ENCODE measurements at places on chromosomes 2 and 18. TPM values are rescaled to one million over a fixed set of nuclear protein-coding genes. Genes with fewer than 3 reads are reported as not detected.

DNA sequence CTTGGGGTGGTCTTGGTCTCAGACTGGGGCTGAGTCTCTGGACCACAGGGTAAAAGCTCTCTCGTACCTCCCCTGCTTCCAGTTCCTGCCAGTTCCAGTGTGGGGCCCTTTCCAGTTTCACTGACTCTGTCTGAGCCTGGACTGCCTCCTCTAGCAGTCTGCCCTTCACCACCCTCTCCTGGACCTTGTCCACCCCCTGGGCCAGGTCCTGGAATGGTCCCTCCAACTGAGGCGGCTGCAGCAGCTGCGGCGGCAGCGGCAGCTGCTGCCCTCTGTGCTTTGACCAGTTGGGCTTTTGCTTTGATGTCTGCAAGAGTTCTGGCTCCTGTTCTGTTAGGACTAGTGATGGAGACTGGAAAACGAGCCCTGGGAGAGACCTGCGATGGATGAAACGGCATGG is 70.7 kb upstream of the DTNB start:
- no peak overlapping the region for H3K27ac ChIP-seq
- H3K4me1 ChIP-seq = peaks cover 4% of the 10 kb centered on the region
- peaks cover 4% of the 10 kb centered on the region for H3K36me3 ChIP-seq
- H3K27me3 ChIP-seq = no peaks in the 10 kb centered on the region

DNA sequence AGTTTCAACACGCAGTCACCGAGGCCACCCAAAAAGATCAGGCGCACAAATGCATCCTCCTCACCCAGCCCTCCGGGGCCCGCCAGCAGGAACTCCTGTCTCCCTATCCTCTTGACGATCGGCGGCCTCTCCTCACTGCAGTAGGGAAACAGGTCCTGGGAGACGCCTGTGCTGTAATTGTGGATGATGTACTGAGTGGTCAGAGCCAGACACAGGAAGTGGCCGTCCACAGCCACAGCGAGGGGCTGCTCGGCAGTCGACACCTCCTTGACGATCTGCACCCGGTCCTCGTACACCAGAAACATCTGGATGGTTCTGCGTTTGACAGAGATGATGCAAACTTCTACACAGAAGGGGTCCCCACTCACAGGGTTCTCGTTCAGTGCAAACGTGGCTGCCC is 22.0 kb downstream of the TGFBRAP1 start:
- H3K36me3 ChIP-seq = no peaks in the 10 kb centered on the region
- H3K27ac ChIP-seq = no peak overlapping the region
- peaks cover 2% of the 10 kb centered on the region for H3K27me3 ChIP-seq
- H3K4me3 ChIP-seq = no peak overlapping the region
- no peaks in the 10 kb centered on the region for H3K4me1 ChIP-seq

RUFY4 gene
- total RNA-seq = not detected

- H3K27ac ChIP-seq = no peak overlapping the region
- no peak overlapping the region for H3K4me3 ChIP-seq
- DNase-seq = no peak
- peaks cover 4% of the 10 kb centered on the region for H3K27me3 ChIP-seq
These were observed 39.8 kb upstream of the TMEM163 start for GRCh38 chr2:134758633-134759032.

GRCh38 chr2:150060341-150060740 is 427.1 kb downstream of the RND3 start:
- H3K4me3 ChIP-seq = no peak overlapping the region
- H3K36me3 ChIP-seq = no peaks in the 10 kb centered on the region
- no peaks in the 10 kb centered on the region for H3K4me1 ChIP-seq

GRCh38 chr2:237873897-237874551 is 14.6 kb downstream of the RAMP1 start:
- DNase-seq = no peak
- peaks cover 7% of the 10 kb centered on the region for H3K4me1 ChIP-seq
- H3K27me3 ChIP-seq = peaks cover 4% of the 10 kb centered on the region

POMC gene
- 0.29 TPM for total RNA-seq

MAP2 gene
- total RNA-seq = 177 TPM

- H3K4me1 ChIP-seq = no peaks in the 10 kb centered on the region
- peaks cover 2% of the 10 kb centered on the region for H3K27me3 ChIP-seq
- H3K36me3 ChIP-seq = peaks cover 33% of the 10 kb centered on the region
- no peak overlapping the region for H3K27ac ChIP-seq
These were observed 186.8 kb upstream of the FBXO11 start for GRCh38 chr2:48092846-48093803.

- H3K27me3 ChIP-seq = no peaks in the 10 kb centered on the region
- DNase-seq = no peak
- H3K4me3 ChIP-seq = no peak overlapping the region
- H3K36me3 ChIP-seq = no peaks in the 10 kb centered on the region
- no peak overlapping the region for H3K27ac ChIP-seq
These were observed 202.3 kb downstream of the MYO3B start for GRCh38 chr2:170380267-170380666.

CLEC4F gene
- 0.66 TPM for total RNA-seq

All from glutamatergic neuron (in vitro differentiated cells).